Germinal center (tissue), 1 donor: ENCODE measurements at places on chromosomes 5 and 9.

GRCh38 chr5:101424530-101425175, 521.6 kb upstream of the ST8SIA4 start:
- DNase-seq: no peak

DNA sequence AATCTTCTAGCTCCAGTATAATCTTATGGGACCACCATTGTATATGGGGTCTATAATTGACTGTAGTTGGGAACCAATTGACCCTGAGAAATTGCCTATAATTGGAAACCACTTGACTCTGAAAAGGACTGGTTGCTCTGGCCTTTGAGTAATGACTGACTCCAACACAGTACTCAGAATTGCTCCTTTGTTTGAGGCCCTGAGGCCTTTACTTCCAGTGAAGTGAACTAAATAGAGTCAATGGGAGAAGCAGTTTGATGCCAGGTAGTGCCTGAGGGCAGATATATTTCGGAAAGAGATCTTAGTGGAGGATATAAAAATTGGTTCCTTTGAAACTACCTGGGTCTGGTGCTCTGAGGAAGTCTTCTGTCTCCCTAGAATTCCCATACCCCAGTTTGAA, 16.0 kb upstream of the TMEM171 start:
- DNase-seq: no peak

DNA sequence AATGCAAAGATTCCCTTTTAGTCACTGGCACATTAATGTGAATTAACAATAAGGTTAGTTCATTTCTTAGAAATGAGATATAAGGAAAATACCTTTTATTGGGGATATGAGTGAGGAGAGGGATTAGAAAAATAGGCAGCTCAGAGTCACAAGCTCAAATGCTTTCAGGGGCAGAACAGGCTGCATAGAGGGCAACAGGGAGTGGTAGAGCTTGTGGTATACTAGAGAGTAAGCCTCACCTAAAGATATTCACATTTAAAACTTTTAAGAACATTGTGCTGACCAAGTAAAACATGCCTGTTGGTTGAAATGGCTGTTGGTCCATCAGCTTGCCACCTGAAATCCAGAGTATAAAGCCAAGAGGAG, 34.7 kb downstream of the ZNF474 start:
- no peak for DNase-seq

DNA sequence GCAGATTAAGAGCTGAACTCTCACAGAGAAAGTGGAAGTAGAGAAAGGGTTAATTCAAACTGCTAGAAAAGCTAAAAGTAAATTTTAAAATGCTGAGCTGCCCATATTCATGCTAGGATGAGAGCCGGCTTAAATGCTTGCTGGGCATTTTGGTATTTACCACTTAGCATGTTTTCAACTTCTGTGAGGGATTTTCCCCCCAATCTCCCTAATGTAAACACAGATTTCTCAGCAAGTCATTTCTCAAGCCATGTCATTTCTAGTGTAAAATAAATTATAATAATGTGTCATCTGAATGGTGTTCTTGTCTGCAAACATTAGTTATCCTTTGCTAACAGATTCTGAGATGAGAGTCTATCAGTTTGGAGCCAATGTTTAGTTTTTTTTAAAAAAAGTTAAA, 22.3 kb downstream of the RPS23 start:
- DNase-seq: no peak

- DNase-seq: no peak
Observed at GRCh38 chr5:39369123-39369815, 5.0 kb upstream of the C9 start.

GRCh38 chr5:35188031-35188457, 42.2 kb downstream of the PRLR start:
- DNase-seq: no peak

GRCh38 chr5:107404595-107405374, 266.0 kb downstream of the EFNA5 start:
- DNase-seq: no peak

- no peak for DNase-seq
Observed at GRCh38 chr9:35195683-35196082, 33.9 kb downstream of the UNC13B start.

- no peak for DNase-seq
Observed at GRCh38 chr5:68258531-68258930, 43.0 kb downstream of the PIK3R1 start.
